Inflammatory macrophage treated with lipopolysaccharide for 1 hour (primary cell): ENCODE measurements at places on chromosomes 16 and 17.

DNA sequence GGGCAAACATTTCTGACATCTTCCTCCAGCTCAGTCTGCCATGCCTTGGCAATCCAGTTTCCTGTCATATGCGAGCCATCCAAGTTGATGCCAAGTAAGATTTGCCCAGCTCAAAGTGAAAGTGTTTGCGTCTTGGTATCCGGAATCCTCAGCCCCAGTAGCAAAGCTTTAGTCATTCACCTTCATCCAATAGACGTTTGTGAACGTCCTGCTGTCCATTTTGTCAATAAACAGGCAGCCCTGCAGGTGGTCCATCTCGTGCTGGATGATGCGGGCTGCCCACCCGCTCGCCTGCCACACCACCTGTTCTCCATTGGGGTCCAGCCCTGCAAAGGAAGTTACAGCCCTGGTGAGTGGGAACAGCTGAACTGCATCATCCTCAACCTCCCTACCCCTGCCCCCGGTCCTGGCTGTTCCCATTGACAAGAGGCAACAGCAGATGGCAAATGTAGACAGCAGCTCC, 1.5 kb downstream of the PDF start:
- DNase-seq = no peak

GRCh38 chr16:76511203-76511602, 234.0 kb downstream of the CNTNAP4 start:
- no peak for DNase-seq

DNA sequence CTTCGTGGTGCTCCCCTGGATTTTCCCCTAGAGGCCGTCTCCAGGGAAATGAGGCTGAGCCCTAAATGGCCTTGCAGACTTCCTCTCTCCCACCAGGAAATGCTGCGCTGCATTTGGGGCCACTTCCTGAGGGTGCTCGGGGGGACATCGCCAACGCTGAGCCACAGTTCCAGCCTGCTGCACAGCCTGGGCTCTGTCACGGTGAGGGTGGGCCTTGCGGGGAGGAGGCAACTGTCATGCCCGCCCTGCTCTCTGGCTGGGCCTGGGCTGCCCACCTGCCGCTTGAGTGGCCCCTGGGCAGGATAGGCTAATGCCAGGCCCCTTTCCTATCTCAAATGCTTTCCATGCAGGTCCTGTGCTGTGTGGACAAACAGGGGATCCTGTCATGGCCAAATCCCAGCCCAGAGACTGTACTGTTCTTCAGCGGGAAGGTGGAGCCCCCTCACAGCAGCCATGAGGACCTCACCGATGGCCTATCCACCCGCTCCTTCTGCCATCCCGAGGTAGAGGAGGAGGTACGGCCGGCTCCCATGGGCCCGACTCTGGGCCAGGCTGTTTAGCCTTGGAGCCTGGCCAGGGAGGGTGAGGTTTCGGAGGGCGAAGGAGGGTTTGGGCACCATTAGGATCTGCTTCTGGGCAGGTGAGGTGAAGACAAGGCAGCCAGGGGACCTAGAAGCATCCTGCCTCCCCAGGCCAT, 24.2 kb downstream of the CASKIN2 start:
- no peak for DNase-seq

DNA sequence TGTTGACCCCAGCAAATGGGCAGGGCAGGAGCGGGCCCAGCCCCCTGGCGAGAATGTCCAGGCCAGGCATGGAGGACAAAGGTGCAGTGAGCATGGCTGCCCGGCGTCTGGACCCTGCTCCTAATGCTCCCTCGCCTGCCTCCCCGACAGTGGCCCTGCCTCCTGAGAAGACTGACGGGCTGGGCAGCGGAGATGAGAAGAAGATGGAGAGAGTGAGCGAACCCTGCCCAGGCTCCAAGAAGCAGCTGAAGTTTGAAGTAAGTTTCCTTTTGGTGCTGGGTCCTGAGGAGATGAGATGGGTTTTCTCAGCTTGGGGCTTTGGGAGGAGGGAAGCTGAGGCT, 59.7 kb downstream of the SNX20 start:
- no peak for DNase-seq

- peak; percentile 9 for DNase-seq
Observed at GRCh38 chr16:30656974-30657865, 1.0 kb upstream of the FBRS start.
